ENCODE measurements at places on chromosomes 6 and 20.
A peak's percentile ranks its signal among the peaks of the same experiment; 100 is the strongest.

GRCh38 chr20:46151936-46152335 lies 33.8 kb downstream of the CD40 start:
- no peak for DNase-seq

DNA sequence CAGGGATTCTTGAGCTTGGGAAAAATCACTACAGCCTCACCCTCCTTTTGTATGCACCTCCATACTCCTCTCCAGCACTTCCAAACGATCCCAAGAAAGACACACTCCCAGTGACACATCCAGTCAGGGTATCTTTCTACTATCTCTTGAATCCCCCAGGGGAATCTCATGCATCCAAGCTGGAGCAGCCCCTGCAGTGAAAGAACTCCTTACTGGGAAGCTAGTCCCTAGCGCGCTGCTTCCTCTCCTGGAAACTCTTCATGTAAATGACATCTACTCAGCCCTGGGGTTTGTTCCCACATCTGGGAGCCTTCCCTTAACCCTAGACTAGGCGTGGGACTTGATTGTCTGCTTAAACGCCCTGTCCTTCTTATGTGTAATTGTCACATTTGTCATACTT lies 329.1 kb upstream of the QKI start:
- no peak for DNase-seq

GRCh38 chr6:57195457-57195856 lies 23.3 kb downstream of the BAG2 start:
- no peak for DNase-seq

GRCh38 chr20:18904624-18905023 lies 91.0 kb downstream of the SCP2D1 start:
- no peak for DNase-seq

DNA sequence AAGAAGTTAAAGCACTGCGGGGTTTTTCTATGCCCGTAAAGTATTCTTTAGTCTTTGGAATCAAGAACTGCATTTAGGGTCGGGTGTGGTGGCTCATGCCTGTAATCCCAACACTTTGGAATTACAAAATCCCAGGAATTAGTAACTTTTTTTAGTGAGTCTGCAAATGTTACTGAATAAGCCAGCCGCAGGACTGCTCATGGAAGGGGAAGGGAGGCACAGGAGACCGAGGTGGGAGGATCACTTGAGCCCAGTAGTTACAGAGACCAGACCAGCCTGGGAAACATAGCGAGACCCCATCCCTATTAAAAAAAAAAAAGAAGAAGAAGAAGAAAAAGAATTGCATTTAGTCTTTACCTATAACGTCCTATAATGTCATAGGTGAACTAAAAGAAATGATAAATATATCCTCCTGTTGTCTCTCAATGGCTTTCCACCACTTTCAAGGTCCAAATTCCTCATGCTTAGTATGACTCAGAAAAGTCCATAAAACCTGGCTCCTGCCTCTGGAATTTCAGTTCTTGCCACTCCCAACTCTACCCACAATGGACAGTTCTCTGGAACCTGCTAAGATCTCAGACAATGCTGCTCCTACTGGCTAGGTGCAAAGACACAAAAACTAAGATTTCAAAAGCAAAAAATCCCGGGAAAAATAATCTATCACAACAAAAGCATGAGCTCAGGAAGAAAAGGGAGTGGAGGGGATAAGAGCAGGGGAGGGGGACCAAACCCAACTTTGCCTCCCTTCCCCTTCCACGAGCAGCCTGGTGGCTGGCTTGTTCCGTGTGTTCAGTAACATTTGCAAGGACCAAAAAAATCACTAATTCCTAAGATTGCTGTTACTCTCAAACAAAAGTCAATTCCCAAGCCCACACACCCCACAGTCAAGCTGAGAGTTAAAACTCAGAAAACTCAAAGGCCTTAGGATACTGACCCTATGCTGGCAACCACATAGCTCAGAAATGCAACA lies 39.0 kb downstream of the B4GALT5 start:
- no peak for DNase-seq

GRCh38 chr6:87482366-87482765 lies 9.6 kb downstream of the SLC35A1 start:
- no peak for DNase-seq

GRCh38 chr6:75368151-75368779 lies 83.7 kb upstream of the TMEM30A start:
- DNase-seq, result no peak

GRCh38 chr6:137823826-137824555 lies 43.1 kb upstream of the TNFAIP3 start:
- no peak for DNase-seq

DNA sequence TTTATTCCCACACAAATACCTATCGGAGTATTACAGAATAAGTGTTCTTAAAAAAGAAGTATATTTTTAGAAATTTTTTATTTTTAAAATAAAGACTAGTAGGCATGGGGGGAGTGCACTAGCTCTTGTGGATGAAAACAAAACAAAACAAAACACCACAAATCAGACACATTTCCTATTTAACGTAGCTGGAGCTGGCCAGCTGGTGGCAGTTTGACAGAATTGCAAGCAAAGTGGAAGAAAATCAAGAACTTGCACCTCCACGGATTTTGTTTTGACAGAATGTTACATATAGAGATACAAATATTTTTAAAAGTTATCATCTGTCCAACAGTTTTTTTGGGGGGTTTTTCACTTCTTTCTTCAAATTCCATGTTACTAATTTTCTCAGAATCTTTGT lies 63.6 kb upstream of the SNRPB2 start:
- no peak for DNase-seq

DNA sequence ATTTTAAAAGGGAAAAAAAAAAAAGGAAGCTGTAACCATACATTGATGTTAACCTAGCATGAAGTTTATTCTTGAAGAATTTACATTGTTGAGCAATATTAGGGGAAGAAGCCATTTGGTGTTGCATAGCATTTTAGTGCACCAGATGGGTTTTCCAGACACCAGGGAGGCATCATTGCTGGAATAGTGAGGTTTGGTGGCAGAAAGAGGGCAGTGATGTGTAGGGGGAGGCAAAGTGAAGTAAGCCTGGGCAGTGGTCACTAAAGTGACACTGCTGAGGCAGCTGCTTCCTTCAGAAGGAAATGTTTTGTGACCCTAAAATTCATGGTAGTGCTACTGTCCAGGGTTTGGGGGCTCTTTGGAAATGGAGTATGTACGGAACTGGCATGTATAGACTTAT lies 2.6 kb downstream of the TOMM6 start:
- no peak for DNase-seq

DNA sequence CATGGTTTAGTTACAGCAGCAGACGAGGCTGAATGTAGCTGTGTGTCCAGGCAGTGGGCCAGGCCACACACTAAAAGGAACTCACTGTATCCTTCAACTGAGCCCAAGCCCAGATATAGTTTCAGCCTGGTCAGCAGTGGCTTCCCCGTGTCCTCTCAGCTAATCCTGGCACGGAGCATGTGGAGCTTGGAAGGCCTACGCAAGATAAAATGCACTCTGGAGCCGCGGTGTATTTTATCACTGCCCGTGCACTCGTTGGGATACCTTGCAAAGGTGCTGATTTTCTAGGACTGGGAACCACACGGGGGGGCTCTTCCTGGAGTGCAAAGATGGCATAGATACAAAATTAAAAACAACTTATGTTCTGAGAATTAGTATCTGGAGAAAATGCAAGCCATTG lies 48.4 kb upstream of the IYD start:
- peak; percentile 72 for DNase-seq

DNA sequence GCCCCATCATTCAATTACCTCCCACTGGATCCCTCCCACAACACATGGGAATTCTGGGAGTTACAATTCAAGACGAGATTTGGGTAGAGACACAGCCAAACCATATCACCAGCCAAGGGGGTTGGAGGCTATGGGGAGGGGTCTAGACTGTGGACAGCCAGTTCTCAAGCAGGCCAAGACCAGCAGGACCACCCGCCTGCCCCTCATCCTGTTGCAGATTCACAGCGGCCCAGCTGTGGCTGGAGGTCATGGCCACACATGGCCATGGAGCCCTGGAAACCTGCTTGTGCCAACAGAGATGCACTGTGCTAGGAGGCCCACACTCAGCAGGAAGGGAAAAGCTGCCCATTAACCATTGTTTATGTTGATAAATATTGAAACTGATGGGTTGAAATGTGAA lies 240.5 kb downstream of the TTLL2 start:
- DNase-seq, result no peak

- no peak for DNase-seq
These were observed 4.6 kb downstream of the MDC1 start for GRCh38 chr6:30712441-30712945.

GRCh38 chr20:49765846-49766541 lies 46.6 kb upstream of the SLC9A8 start:
- no peak for DNase-seq

DNA sequence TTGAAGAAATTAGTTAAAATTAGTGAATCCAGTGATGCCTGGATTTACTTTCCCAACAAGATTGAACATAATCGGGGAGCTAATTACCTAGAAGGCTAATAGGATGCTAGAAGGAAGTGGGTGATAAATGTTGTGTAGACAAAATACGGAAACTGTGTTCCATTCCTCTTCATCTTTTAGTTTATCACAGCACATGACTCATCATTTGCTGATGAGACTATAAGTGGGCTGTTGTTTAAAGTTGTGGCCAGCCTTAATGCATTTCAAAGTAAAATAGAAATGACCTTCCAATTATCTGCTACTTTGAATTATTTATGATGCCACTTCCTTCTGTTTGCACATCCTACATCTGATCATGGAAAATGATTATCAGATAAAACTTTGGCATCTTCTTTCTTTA lies 43.4 kb downstream of the OGFRL1 start:
- DNase-seq, result no peak

DNA sequence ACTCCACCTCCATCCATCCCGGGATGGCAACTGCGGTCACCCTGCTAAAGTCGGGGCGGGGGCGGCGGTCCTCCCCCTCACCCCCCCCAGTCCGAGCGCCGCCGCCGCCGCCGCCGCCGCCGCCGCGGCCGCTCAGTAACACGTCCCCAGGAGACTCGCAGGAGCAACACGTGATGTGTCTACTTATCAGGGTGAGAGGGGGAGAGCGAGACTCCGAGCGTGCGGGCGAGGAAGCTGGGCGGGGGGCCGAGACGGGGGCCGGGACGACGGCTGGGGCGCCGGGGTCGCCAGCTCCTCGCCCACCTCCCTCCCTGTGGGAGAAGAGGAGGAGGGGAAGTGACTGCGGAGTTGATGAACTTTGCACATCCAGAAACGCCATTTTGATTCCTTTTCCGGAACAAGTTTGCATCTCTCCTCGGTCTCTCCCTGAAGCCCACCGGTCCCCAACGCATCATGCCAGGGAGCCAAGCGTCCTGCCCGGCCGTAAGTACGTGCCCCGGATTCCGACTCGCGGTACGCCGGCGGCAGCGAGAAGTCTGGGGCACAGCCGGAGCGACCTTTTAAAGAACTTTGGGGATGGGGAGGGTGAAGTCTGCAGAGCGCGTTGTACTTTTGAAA lies at the start of gene RREB1:
Gene RREB1, plus strand, starts transcription at position 384 of the 618 bp plus-strand sequence. CDS start 73,951 bp downstream, outside the sequence.
- DNase-seq, result peak; percentile 82

DNA sequence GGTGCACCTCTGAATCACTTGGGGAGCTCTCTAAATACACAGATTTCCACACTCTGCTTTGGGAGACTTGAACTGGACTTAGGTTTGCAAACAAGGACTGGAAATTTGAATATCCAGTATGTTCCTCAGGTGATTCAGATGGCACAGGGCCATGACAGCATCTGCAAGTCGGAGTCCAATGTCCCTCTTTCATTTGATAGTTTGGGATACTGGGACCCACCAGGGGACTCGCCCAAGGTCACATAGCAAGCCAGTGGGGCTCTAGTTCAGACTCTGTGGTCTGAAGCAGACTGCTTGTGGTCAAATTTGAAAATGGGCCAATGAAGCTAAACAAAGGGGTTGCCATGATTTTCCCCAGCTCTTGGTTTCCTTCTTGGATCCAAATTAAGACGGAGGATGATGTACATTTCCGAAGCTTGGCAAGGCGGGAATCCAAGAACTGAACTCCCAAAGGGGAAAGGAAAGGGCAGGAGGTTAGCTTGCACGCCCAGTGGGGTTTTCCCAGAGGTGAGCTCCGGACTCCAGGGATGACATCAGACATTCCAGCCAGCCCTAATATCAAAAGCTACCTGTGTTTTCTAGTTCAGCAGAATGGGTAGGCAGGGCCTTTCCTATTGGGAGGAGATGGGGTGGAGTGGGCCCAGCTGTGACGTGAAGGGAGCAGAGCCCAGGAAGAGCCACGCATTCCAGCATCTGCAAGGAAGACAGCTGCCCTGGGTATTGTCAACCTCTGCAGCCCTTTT lies 3.4 kb upstream of the SYS1 start:
- DNase-seq, result no peak

DNA sequence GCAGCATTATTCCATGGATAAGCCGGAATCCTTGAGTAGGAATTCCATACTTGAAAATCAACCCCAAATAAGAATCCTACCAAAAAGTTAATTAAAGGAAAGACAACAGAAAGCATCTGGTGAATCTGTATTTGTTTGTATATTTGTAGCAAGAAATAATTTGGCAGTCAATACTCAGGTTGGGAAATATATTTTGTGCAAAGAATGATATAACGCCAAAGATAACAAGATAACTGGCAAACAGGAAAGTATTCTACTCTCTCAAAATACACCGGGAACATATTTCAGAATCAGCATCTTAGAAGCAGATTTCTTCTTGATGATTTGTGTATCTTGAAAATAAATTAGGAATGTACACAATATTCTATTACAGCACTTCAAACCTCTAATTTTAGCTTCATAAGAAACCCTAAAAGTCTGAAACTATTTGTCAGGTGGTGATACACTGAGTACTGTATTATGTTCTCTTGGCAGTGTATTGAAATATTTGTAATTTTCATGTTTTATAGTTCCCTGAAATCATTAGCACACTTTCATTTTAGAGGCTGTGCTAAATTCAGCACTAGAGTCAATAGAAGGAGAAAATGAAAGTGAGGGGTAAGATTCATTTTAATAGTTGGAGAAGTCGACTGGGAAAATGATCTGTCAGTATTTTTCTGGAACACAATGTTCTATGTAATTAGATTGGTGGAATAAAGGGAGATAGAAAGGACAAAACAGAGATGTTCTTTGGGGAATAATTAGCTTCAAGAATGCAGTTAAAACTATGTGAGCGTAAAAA lies 879.7 kb upstream of the GJE1 start:
- DNase-seq, result no peak

DNA sequence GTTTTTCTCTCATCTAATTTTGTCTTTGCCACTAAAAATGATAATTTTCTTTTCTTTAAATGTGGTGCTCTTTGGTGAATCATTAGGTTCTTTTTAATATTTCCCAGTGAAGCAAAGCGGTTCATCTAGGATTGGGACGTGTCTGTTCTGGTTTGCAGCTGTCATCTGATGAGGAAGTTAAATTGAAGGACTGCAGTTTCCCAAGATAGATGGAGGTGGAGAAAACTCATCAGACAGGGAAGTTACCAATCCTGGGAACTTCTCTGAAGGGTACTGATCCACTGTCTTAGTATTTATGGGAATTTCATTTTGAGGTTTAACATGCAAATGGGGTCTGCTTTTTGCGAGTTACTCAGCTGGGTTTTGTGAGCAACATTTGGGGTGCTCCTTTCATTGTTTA lies 2.4 kb upstream of the AARS2 start:
- DNase-seq, result no peak

GRCh38 chr6:135624402-135625295 lies 127.1 kb upstream of the AHI1 start:
- no peak for DNase-seq
